Fibroblast of pulmonary artery (primary cell): ENCODE measurements at places on chromosomes 11 and 22.
A peak's percentile ranks its signal among the peaks of the same experiment; 100 is the strongest.

- DNase-seq: peak; percentile 58
Observed at GRCh38 chr11:10784232-10785145, 24.2 kb downstream of the EIF4G2 start.

DNA sequence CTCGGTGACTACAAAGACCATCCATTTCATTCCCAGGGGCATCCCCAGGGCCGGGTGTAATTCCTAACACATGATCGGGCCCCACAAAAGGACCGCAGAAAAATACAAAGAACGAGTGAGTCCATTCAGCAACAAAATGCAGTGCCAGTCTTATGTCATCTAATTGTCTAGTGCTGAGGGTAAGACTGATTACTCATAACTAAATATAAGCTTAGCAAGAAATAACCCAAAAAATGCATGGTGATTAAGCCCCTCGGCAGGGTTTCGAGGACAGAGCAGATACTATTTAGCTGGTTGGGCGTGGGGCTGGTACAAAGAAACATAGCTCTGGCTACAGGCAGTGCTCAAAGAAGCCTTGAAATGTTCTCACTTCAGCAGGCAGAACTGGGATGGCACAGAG is 1078.9 kb downstream of the OPCML start:
- no peak for DNase-seq

DNA sequence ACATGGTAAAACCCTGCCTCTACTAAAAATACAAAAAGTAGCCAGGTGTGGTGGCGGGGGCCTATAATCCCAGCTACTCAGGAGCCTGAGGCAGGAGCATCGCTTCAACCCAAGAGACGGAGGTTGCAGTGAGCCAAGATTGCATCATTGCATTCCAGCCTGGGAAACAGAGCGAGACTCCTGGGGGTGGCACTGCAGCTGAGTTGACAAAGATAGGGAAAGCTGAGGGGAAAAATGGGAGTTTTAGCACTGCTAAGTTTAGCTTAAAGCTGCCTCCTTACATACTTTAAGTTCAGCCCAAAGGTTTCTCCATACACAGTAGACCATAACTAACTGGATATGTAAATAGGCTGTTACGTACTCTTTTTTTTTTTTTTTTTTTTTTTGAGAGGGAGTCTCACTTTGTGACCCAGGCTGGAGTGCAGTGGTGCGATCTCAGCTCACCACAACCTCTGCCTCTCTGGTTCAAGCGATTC is 9.0 kb upstream of the USP28 start:
- DNase-seq: peak; percentile 60

DNA sequence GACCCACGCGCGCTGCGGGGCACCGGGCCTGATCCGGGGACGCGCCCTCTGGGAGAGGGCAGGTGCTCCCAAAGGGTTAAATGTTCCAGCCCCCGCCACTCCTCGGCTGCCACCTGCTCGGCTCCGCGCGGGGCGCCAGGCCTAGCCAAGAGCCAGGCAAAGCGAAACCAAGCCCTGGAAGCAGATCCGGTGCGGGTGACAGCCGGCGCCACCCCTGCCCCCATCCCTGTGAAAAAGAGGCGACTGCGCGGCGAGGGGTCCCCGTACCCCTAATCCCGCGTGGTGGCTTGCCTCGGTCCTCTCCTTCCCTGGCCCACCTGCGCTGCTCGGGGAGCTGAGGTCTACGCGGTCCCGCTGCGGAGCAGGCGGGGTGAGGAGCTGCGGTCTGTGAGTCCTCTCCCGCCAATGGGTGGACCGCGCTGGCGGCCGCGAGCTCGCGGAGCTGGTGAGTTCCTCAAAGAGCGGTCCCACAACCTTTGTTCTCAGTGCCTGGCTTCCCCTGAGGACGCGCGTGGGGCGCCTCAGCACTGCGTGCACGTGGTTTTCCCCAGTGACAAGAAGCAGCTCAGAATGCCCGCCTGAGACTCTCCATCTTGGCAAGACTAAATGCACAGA is at the start of gene ME3:
Gene ME3 (minus strand): TSS at position 610 of the 615 bp plus-strand sequence.
- DNase-seq: peak; percentile 39

- DNase-seq: no peak
Observed at GRCh38 chr11:61087426-61088119, 14.7 kb upstream of the CD5 start.

- DNase-seq: no peak
Observed at GRCh38 chr11:129620237-129621104, 195.2 kb upstream of the TMEM45B start.

DNA sequence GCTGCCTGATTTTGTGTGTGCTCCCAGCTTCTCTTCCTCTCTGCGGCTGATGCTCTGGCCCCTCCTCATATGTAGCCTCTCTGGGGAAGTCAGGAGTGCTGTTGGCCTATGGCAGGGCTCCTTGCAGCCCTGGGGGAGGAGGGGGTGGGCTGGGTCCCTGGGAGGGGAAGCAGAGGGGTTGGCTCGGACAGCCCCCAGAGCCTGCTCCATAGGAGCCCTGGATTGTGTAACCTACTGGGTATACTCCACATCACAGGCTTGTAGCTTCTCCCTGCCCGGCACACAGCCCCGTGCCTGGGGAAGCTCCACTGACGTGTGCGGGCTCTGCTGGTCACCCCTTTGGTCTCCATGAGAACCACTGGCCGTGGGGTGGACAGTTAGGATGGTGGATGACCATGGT is 113.8 kb downstream of the ST3GAL4 start:
- DNase-seq: no peak

DNA sequence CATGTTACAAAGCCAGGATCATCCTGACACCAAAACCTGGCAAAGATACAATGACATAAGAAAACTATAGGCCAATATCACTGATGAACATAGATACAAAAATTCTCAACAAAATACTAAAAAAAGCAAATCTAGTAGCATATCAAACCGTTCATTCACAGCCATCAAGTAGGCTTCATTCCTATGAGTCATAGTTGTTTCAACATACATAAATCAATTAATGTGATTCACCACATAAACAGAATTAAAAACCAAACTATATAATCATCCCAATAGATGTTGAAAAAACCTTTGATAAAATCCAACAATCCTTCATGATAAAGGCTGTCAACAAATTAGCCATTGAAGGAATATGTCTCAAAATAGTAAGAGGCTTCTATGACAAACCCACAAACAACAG is 1007.2 kb upstream of the RAG2 start:
- DNase-seq: no peak

- no peak for DNase-seq
Observed at GRCh38 chr22:28151151-28151816, 232.2 kb upstream of the PITPNB start.

- DNase-seq: no peak
Observed at GRCh38 chr11:119111361-119111925, 4.3 kb downstream of the C2CD2L start.

GRCh38 chr11:67002297-67002913 is 20.5 kb upstream of the SYT12 start:
- no peak for DNase-seq

DNA sequence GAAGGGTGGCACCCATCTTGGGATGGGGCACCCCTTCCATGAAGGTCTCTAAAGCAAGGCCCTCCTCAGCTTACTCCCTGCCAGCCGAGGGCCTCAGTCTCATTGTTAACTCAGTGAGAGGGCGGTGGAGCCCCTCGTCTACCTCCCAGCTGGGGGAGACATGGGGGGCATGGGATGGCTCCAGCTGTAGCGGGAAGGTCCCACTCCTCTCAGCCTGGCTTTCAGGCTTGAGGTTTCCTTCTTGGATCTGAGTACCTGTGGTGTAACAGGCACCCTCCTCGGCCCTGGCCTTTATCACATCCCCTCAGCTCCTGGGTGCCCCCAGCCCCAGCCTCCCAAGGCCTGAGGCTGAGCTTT is 2.0 kb downstream of the MIF start:
- DNase-seq: no peak

DNA sequence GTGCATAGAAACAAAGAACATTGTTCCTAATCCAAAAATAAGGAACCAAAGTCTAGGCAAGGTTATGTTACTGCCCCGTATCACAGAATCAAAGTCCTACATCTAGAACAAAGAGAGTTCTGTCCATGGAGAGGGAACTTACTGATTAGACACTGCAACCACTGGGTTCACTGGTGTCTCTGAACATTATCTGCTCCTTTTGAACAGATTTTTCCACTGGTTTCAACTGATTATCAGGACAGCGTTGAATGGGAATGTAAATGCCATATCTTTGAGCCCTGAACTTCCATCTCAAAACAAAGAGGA is 20.1 kb upstream of the OR8D2 start:
- no peak for DNase-seq

- no peak for DNase-seq
Observed at GRCh38 chr11:118629761-118630661, 22.6 kb downstream of the PHLDB1 start.

GRCh38 chr11:105609832-105610781 is at the start of gene GRIA4:
Gene GRIA4, plus strand, starts transcription at chr11:105610073. Its CDS starts 925 bp downstream, at chr11:105610998.
- peak; percentile 46 for DNase-seq

DNA sequence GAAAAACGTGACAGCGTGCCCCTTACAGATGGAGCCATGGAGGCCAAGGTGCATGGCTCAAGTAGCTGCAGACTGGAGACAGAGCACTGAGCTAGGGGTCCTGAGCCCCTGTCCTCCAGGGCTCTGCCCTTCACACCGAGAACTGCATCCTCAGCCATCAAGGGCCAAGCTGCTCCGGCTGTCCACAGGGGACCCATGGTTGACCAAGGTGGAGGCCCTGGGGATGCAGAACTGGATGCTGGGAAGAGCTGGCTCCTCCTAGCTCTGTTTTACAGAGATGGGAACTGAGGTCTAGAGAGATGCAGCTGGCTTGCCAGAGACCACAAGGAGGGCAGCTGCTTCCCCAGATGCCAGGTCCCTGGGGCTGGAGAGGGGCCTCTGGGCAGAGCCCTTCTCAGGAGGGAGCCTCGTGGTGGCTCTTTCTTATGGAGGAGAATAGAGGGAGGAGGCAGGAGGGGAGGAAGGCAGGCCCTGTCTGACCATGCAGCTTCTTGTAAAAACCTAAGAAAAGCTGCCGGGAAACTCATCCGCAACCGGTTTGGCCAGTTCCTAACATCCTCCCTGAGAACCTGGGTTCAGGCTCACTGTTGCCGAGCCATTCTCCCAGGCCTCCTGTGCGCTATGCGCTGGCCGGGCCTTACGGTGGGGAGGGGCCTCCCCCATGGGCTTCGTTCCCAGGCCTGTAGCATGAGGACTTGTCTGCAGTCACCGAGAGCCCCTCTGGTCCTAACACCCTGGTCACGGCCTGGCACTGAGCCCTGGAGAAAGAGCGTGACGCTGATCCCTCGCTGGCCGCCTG is 80.6 kb downstream of the WNT7B start:
- DNase-seq: no peak
